ENCODE measurements at places on chromosomes 11 and 22. TPM values are rescaled to one million over a fixed set of nuclear protein-coding genes. Genes with fewer than 3 reads are reported as not detected.

DNA sequence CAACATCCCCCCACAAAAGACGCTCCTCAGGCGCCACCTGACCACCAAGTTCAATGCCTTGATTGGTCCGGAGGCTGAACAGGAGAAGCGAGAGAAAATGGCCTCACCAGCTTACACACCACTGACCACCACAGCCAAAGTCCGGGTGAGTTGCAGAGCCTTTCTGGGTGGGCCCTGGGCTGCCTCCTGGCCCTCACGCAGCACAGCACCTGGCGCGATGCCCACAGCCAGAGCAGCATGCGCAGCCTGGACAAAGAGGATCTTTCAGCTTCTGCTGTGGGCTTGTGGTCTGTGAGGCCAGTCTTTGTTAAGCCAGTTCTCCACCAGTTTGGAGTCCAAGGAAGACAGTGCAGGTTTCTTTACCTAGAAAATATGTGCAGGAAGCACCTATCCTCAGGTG lies 21.6 kb downstream of the CYB5R2 start:
- DNase-seq, result no peak
- no peak overlapping the region for H3K27ac ChIP-seq
- no peaks in the 10 kb centered on the region for H3K36me3 ChIP-seq
- no peaks in the 10 kb centered on the region for H3K27me3 ChIP-seq

DNA sequence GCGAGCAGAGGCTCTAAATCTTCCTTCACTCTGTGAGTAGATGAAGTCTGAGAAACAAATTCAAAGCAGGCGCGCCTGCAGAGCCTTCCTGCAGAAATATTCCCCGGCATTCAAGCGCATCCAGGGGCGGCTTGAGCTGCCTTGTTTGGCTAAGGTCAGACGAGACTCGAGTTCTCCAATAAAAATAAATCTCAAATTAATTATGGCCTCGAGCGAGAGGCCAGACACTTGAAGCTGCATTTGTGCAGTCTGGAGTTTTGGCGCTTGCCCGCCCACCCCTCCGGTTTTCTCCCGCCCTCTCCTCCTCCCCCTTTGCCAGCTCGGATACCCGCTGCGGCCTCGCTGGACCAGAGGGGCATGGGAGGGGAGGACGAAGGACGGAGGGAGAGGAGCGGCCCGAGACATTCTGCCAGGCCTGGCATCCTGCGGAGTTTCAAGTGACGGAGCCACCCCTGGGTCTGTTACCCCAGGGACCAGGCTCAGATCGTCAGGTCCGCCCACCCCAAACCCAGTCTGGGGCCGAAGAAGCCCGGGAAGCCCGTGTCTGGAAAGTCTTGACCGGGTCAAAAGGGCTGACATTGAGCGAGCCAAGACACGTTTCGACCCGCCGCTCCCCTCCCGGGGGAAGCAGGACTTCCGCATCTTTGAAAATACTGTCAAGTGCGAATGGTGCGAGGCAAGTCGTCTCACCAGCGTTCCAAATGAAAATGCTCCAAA lies 3.8 kb upstream of the FLI1 start:
- no peak overlapping the region for H3K4me3 ChIP-seq
- DNase-seq, result no peak
- H3K36me3 ChIP-seq, result no peaks in the 10 kb centered on the region
- H3K27me3 ChIP-seq, result peaks cover 34% of the 10 kb centered on the region

- H3K27me3 ChIP-seq, result no peaks in the 10 kb centered on the region
- no peak overlapping the region for H3K4me3 ChIP-seq
- no peak overlapping the region for H3K27ac ChIP-seq
These were observed 18.5 kb downstream of the GAB2 start for GRCh38 chr11:78399136-78399535.

- no peaks in the 10 kb centered on the region for H3K27me3 ChIP-seq
- H3K4me1 ChIP-seq, result peaks cover 6% of the 10 kb centered on the region
- H3K36me3 ChIP-seq, result no peaks in the 10 kb centered on the region
- no peak for DNase-seq
- H3K27ac ChIP-seq, result no peak overlapping the region
These were observed 9.7 kb downstream of the MRTFA start for GRCh38 chr22:40626851-40627250.

- H3K4me1 ChIP-seq, result no peaks in the 10 kb centered on the region
- DNase-seq, result no peak
- no peak overlapping the region for H3K27ac ChIP-seq
- no peaks in the 10 kb centered on the region for H3K36me3 ChIP-seq
- no peaks in the 10 kb centered on the region for H3K27me3 ChIP-seq
- H3K4me3 ChIP-seq, result no peak overlapping the region
These were observed 35.5 kb upstream of the CD82 start for GRCh38 chr11:44529895-44530412.

DNA sequence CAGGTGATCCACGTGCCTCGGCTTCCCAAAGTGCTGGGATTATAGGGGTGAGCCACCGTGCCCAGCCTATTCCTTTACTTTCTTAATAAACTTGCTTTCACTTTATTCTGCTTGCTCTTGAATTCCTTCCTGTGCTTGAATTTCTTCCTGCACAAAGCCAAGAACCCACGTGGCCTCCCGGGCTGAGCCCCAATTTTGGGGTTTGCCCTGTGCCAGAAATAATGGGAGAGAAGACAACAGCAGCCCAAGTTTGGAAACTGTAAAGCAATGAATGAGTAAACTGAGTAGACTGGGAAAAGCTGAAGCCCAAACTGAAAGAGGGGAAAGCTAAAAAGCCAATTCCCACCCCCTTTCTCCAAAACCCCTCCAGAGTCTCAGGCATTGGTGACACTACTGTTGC lies 136.4 kb downstream of the NECTIN1 start:
- no peak overlapping the region for H3K4me3 ChIP-seq
- peak; percentile 60 for DNase-seq
- H3K27me3 ChIP-seq, result no peaks in the 10 kb centered on the region
- no peaks in the 10 kb centered on the region for H3K36me3 ChIP-seq
- no peaks in the 10 kb centered on the region for H3K4me1 ChIP-seq
- H3K27ac ChIP-seq, result no peak overlapping the region

DNA sequence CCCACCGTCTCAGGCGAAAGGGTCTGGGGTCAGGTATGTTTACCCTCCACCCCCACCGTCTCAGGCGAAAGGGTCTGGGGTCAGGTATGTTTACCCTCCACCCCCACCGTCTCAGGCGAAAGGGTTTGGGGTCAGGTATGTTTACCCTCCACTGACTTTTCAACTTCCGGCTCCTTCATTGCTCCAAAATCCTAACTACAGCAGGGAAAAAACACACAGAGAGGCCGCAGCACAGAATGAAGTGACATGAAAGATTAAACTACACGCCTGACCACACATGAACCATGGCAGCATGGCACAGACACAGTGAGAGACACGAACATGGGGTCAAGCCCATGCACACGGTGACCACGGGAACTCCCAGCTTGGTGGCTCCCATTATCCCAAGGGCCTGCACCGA lies 634.9 kb upstream of the B3GAT1 start:
- no peaks in the 10 kb centered on the region for H3K36me3 ChIP-seq
- H3K27me3 ChIP-seq, result no peaks in the 10 kb centered on the region
- no peak for DNase-seq

DNA sequence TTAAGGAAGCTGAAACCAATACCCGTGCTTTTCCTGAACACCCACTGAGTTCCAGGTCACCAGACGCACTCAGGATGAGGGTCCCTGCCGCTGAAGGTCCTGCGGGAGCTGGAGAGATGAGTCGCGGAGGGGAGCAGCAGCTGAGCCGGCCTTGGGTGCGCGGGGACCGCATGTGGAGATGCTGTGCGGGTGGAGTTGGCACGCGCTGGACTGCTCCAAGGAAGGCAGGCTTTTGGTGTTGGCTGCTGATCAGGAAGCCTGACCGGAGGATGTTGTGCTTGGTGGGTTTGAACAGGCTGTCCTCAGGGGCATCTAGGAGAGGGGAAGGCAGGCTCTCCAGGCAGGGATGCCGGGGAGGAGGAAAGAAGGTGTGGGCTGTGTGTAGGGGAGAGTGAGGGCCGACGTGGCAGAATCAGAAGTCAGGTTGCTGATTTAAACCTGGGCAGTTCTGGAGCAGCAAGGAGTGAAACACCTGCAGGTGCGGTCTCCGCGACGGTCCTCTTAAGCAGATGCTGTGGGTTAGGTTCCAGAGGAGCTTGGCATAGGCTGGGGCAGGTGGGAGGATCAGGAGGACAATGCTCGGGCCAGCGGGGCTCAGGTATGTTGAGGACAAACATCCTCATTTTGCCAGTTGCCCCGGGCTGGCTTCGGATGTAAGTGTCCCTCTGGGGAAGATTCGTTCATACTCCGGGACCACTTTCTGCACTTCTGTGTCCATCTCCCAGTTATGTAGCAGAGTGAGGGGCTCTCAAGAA lies 197.5 kb upstream of the B3GAT1 start:
- no peaks in the 10 kb centered on the region for H3K4me1 ChIP-seq
- no peak overlapping the region for H3K4me3 ChIP-seq
- DNase-seq, result no peak
- H3K27ac ChIP-seq, result no peak overlapping the region

DNA sequence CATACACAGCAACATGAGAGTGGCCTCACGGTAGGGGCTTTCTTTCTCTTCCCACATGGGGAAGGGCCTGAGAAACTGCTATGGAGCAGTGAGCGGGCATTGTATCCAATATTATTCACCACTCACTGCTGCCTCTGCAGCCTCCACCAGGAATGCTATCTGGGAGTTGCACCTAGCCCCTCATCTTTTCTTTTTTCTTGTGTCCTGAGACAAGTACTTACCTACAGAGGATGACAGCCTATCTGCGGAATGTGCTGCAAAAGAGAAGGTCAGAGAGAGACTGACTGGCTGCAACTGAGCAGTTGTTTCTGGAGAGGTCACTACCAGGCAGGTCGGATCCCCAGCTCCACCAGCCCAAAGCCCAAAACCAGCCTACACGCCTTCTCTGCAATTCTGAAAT lies 52.1 kb upstream of the HTATIP2 start:
- no peaks in the 10 kb centered on the region for H3K36me3 ChIP-seq
- H3K27ac ChIP-seq, result no peak overlapping the region
- no peak overlapping the region for H3K4me3 ChIP-seq
- no peaks in the 10 kb centered on the region for H3K27me3 ChIP-seq

DNA sequence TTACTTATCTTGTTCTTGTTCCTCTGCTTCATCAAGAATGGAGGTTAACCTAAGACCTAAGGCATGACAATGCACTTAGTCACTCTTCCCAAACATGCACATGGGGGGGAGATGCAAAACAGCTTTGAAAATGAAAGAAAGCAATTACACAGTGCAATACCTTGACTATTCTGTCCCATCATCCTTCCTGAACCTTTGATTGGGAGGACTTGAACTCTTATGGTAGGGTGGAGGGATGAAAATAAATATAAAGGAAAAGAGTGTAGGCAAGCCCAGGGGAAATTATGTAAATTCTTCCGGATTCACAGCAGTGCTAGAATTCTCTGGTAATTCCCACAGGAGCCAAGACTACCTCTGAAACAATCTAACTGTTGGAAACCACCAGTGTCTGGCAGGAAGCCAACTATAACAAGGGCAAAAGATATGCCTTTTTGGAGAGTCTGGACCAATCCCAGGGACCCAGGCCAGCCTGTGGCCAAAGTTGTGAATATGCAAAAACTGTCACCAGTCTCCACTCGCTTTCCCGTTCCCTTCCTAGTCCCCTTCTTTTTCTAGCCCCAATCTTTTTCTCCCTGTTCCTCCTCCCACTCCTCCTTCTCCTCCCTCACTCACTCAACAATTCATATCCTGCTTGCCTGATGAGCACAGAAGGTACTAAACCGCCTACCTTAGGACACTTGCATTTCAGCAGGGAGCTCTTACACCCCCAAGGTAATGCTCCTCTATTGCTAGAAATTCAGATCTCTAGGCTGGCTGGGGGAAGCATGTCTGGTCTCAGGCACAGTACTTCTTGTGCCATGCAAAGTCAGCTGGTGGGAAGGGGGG lies 2.5 kb upstream of the RCN1 start:
- no peak overlapping the region for H3K4me3 ChIP-seq
- no peaks in the 10 kb centered on the region for H3K4me1 ChIP-seq
- DNase-seq, result no peak
- no peak overlapping the region for H3K27ac ChIP-seq
- H3K36me3 ChIP-seq, result no peaks in the 10 kb centered on the region
- H3K27me3 ChIP-seq, result no peaks in the 10 kb centered on the region

GRCh38 chr11:7531011-7531410 lies 17.2 kb downstream of the PPFIBP2 start:
- H3K27me3 ChIP-seq, result no peaks in the 10 kb centered on the region
- no peak overlapping the region for H3K27ac ChIP-seq
- no peak for DNase-seq
- H3K4me3 ChIP-seq, result no peak overlapping the region
- no peaks in the 10 kb centered on the region for H3K4me1 ChIP-seq

GRCh38 chr11:44505581-44506054 lies 59.8 kb upstream of the CD82 start:
- H3K4me3 ChIP-seq, result no peak overlapping the region
- no peaks in the 10 kb centered on the region for H3K4me1 ChIP-seq
- no peak overlapping the region for H3K27ac ChIP-seq
- no peaks in the 10 kb centered on the region for H3K27me3 ChIP-seq
- no peak for DNase-seq
- H3K36me3 ChIP-seq, result no peaks in the 10 kb centered on the region

GRCh38 chr11:72762641-72763304 lies 10.6 kb upstream of the ARAP1 start:
- no peak overlapping the region for H3K27ac ChIP-seq
- no peak overlapping the region for H3K4me3 ChIP-seq
- H3K36me3 ChIP-seq, result no peaks in the 10 kb centered on the region
- no peak for DNase-seq

DNA sequence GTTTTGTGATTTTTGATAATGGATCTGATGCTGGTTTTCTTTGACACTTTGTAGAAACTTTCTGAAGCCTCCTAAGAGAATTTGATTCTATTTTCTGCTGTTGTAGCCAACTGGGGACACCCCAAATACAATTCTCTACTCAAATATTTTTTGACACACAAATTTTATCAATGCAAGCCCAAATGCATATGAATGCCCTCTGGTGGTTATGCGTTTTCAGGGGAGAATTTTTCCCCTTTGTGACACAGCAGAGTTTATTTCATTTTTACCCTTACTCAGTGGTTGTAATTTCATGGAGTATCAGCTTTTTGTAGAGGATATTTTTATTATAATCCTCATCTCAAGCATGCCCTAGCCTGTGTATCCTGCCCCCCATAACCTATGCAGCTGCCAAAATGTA lies 44.7 kb upstream of the MTMR2 start:
- no peak for DNase-seq
- H3K27ac ChIP-seq, result no peak overlapping the region
- no peaks in the 10 kb centered on the region for H3K4me1 ChIP-seq
- no peaks in the 10 kb centered on the region for H3K27me3 ChIP-seq

DNA sequence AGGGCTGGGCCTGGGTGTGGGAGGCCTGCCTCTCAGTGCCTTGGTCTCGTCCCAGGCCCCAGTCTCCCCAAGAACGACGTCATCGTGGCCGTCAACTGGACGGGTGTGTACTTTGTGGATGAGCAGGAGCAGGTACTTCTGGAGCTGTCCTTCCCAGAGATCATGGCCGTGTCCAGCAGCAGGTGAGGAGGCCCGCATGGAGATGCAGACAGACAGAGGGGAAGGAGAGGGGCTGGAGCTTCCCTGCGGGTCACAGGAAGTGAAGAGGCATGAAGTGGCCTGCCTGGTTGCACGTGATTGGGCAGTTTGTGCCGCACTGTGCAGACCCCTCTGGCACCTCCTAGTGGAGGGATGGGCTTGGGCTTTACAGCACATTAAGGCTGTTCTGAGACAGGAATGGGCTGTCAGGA lies 70.4 kb downstream of the MYO7A start:
- no peaks in the 10 kb centered on the region for H3K36me3 ChIP-seq
- no peak overlapping the region for H3K4me3 ChIP-seq
- H3K27ac ChIP-seq, result no peak overlapping the region
- H3K4me1 ChIP-seq, result no peaks in the 10 kb centered on the region

Gene WEE1
- 30.0 TPM for total RNA-seq

Gene GLYAT
- not detected for total RNA-seq

Gene LRRC56
- not detected for total RNA-seq

Gene METTL15
- 11.8 TPM for total RNA-seq

Gene NOX4
- 12.3 TPM for total RNA-seq
